Umbilical cord (tissue), 2 donors: ENCODE measurements at places on chromosomes 12 and 14.
A peak's percentile ranks its signal among the peaks of the same experiment; 100 is the strongest.

DNA sequence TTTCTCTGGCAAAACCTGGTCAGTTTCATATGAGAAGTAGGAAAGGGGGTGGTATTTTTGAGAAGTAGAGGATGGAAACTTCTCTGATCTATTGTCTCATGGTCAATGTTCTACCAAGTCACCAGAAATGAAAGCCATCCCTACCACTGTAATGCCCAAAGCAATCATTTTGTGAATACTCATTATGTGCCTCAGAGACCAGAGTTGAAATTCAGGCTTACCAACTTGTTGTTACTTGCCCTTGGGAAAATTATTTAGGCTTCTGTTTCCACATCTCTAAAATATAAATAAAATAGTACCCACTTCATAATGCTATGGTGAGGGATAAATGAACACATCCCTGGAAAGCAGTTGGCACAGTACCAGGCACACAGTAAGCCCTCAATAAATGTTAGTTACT lies 723.7 kb upstream of the TBX3 start:
- no peak for DNase-seq

DNA sequence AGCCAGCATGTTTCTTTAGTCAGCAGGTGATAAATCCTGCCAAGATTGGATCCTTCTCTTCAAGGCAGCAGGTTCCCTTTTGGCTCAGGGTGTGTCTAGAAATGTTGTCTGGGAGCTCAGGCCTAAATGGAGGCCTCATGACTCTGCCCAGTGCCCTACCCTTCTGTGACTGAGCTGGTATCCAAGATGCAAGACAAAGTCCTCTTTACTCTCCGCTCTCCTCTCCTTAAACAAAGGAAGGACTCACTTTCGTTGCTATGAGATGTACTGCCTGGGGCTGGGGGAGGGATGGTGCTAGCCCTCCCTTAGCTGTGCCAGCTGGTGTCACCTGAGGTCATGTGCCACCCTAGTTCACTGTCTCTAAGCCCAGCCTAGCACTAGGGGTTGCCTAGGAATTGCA lies 13.8 kb upstream of the TMPRSS12 start:
- no peak for DNase-seq

GRCh38 chr12:32248441-32249140 lies 141.9 kb downstream of the BICD1 start:
- DNase-seq: no peak

GRCh38 chr14:68730348-68730747 lies 62.5 kb downstream of the ZFP36L1 start:
- DNase-seq: peak; percentile 92
